ENCODE measurements at places on chromosomes 16 and 17.

- no peak for DNase-seq
These were observed 33.4 kb upstream of the LONP2 start for GRCh38 chr16:48210747-48211146.

DNA sequence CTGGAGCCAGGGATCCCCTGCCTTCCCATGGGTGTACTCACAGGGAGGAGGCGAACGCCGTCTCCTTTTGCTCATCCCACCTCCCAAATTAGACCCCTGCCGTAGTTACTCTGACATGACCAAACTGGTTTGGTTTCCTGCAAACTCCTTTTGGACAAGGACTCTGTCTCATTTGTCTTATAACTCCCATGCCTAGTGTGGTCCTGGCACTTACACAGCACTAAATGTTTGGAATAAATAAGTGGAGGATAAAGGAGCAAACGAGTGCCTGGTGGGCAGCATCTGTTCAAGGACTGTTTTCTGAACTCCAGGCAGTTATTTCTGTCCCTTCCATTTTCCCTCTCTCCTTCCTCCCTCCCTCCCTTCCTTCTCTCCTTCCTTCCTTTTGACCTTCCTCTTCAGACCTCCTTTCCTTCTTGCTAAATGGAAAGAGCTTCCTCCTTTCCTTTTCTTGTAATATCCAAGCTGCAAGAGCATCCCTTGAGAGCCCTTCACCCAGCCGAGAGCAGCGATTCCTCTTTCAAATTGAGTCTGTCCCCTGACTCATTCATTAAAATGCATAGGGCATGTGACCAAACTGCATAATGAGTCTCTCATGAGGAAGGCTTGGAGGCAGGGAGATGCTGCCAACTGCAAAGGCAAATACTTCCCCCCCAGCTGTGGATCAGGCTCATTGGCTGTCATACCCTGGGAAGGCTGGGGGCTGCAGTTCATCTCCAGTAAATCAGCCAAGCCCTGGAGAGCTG, 36.8 kb downstream of the CHD9 start:
- DNase-seq: no peak

DNA sequence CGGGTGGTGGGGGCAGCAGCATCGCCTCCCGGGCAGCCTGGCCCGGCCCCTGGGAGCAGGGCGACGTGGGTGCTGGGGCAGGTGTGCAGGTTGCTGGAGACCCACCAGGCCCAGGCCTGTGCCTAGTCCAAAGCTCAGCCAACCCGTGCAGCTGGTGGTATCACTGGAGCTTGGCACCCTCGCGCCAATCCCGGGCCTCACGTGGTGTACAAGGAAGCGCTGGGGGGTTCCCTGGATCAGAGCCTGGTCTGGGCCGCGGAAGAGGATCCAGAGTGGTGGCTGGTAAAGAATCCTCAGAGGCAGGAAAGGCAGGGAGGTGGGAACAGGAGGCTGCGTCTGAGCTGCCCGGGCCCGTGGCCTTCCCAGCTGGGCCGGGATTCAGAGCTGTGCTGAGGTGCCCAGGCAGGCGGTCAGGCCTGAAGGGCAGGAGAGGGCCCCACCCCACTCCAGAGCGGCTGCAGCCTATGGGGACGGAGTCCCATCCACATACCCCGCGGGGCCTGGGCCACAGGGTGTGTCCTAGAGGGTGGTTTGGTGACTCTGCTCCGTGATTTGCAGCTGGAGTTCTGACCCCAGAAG, 36.2 kb downstream of the ZFPM1 start:
- DNase-seq: no peak

- no peak for DNase-seq
These were observed 43.2 kb upstream of the FA2H start for GRCh38 chr16:74817851-74818250.

DNA sequence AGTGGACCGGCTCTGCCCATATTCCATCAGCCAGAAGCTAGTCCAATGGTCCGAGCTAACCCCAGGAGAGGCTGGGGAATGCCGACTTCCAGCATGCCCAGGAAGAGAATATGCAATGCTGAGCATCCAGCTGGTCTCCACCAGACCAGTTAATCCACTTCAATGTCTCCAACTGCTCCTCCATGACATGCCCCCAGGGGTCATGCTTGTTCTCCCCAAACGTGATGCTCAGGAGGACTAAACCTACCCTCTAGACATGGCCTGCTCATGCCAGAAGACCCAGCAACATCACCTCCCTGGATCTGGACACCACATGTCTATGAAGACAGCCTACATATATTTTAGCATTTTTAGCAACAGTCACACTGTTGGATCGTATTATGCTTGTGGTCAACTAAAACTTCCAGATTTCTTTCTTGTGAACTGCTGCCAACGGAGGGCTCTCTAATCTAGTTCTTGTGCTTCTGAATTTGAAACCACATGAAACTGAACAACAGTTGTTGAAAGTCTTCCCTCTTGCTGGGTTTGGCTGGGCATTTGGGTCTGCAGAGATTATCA, 245.1 kb downstream of the SOX9 start:
- DNase-seq: no peak

DNA sequence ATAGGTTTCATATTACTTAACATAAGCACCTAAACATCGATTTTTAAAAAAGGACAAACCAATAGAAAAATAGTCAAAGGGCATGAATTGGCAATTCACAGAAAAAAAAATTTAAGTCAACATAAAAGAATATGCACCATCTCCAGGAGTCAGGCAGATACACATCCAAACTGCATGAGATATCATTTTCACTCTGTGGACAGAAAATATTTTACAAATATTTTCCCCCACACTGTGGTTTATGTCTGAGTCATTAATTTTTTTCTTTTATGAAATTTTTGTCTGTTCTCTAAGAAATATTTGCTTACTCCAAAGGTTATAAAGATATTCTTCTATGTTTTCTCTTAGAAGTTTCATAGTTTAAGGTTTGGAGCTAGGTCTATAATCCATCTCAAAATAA, 74.4 kb upstream of the DNAH17 start:
- no peak for DNase-seq

- DNase-seq: no peak
These were observed 2.6 kb downstream of the TSPOAP1 start for GRCh38 chr17:58325976-58326468.

- DNase-seq: no peak
These were observed 1531.9 kb upstream of the CDH8 start for GRCh38 chr16:63568164-63568563.

DNA sequence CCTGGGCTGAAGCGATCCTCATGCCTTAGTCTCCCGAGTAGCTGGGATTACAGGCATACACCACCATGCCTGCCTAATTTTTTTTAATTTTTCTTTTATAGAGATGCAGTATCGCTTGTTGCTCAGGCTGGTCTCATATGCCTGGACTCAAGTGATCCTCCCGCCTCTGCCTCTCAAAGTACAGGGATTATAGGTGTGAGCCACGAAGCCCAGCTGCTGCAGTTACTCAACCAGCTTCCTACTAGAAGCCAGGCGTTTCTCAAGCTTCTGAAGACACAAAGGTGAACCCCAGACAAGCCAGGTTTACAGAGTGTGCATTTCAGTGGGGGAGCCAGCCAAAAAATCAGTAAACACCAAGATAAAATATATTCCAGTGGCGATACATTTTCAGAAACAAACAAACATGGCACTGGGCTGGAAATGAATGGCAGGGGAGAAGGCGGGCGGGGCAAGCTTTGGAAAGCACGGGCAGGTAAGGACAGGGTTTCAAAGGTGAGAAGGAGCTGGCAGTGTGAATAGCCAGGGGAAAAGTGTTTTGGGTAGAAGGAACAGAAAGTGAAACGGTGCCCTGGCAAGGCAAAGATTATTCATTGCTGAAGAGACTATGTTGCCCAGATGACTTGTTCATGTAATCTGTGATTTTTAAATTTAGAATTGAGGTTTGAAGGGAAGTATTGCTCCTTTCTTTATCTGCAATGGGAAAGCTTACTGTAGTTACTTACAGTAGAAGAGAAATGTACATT, 471.1 kb downstream of the WWOX start:
- no peak for DNase-seq

DNA sequence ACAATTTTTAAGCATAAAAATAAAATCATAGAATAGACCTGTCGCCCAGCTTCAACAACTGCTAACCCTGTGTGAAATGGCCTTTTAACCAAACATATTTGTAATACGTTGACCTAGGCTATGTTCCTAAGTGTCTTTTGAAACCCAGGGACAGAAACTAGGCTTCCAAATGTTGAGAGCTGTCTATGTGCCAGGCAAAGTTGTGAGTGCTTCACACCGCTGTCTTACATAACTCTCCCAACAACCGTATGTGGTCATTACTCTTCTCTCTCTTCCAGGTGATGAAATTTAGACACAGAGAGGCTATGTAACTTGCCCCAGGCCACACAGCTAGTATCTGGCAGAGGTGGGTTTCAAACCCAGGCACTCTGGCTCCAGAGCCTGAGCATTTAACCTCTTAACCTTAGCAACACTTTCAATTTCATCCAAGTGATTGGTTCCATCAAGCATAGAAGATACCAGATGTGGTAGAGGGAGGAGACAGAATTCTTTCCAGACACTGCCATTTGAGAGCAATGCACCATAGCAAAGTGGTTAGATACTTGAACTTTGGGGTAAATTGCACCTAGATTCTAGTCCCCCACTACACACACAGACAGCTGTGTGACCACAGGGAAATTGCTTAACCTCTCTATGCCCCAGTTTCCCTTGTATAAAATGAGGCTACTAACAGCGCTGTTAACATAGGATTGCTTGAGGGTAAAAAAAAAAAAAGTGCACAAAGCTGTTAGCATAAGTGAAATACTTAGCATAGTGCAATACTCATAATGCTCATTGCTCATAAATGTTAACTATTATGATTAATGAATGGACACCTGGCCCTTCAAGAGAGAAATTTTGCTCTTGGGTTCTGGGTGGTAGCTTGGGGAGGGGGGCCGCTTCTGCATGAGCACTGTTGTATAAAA, 160.6 kb downstream of the IRX3 start:
- no peak for DNase-seq

GRCh38 chr17:50638966-50639713, 4.5 kb downstream of the ABCC3 start:
- no peak for DNase-seq

- DNase-seq: no peak
These were observed 50.8 kb downstream of the ZFHX3 start for GRCh38 chr16:72997141-72997542.

DNA sequence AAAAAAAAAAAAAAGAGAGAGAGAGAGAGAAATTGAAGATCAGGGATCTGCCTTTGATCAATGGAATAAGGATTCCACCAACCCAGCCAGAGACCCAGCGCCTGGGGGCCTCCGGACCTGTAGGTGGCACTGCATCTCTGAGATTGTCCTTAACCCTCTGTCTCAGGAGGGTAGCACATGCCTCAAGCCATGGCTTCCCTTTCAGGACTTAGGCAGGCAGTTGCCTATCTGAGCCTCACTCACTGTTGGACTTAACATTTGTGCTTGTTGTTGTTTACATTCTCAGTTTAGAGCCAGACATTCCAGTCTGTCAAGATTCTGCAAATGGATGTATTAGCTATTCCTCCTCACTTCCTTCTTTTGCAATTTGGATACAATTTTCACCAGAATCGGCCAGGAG, 5.1 kb upstream of the SCNN1B start:
- DNase-seq: no peak

- DNase-seq: no peak
These were observed 34.9 kb downstream of the NDEL1 start for GRCh38 chr17:8470447-8471047.

DNA sequence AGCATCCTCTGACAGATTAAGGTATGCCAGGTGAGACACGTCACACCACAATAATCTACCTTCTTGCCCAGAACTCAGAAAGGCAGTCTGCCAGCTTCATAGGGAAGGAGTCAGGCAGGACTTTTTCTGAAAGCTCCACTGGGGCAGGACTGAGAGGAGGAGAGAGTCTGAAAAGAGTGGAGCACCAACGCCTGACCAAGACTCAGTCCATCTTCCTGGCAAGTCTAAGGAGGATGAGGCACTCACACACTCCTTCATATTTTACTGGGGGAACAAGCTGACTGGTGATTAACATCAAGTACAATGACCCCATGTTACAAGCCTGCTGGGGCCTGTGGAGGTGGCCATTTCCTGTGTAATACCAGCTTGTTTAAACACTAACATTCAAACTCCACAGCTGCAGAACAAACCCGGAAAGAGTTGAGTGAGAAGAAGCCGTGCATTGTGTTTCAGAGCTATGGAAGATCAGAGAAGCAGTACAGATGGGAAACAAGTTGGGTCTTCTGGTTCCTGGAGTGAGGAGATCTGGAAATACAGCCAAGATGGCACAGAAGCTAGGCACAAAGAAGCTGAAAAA, 122.4 kb downstream of the HIC1 start:
- no peak for DNase-seq

- no peak for DNase-seq
These were observed 19.4 kb downstream of the MYH10 start for GRCh38 chr17:8611137-8611536.

DNA sequence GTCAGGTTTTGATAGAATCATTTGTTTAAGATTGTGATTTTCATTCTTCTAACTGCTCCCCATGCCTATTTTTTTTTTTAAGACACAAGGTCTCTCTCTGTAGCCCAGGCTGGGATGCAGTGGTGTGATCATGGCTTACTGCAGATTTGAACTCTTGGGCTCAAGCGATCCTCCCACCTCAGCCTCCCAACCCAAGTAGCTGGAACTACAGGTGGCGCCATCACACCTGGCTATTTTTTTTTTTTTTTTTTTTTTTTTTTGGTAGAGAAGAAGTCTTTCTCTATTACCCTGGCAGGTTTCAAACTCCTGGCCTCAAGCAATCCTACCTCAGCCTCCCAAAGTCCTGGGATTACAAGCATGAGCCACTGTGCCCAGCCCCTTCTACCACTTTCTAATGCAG, 223.3 kb downstream of the CBLN1 start:
- no peak for DNase-seq

GRCh38 chr17:2571523-2572303, 21.7 kb upstream of the PAFAH1B1 start:
- no peak for DNase-seq

- no peak for DNase-seq
These were observed 30.3 kb downstream of the CHD9NB start for GRCh38 chr16:53022374-53022773.

DNA sequence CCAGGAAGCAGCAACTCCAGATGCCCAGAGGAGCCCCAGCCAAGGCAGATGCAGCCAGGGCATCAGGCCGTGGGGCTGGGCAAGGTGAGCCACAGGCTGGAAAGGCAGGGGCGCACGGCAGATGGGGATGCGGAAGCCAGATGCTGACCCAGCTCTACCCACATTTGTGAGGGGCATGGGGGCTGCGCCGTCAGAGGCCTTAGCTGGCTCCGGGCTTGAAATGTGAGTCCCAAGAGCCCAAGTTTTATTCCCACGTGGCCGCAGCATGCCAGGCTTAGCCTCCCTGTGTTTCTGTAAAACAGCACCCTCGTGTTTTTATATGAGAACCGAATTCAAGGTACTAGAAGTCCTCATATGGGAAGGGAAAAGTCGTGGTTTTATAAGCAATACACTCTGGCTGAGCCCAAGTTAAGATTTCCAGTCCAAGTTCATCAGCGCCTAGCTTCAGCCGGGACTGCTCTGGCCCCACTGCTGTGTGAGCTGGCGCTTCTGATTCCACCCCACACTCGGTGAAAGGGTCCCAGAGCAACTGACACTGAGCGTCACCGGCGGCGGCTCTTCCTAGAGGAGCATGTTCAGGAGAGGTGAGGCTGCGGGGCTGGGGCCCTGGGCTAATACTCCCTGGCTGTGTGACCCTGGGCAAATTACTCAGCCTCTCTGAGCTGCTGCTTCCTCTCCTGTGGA, 6.7 kb upstream of the C16orf95 start:
- no peak for DNase-seq
